Activated T-cell treated with anti-CD3 and anti-CD28 coated beads, Interleukin-2, amount 50 U/mL, for 48 hours (primary cell): ENCODE measurements at places on chromosomes 12 and 14.

DNA sequence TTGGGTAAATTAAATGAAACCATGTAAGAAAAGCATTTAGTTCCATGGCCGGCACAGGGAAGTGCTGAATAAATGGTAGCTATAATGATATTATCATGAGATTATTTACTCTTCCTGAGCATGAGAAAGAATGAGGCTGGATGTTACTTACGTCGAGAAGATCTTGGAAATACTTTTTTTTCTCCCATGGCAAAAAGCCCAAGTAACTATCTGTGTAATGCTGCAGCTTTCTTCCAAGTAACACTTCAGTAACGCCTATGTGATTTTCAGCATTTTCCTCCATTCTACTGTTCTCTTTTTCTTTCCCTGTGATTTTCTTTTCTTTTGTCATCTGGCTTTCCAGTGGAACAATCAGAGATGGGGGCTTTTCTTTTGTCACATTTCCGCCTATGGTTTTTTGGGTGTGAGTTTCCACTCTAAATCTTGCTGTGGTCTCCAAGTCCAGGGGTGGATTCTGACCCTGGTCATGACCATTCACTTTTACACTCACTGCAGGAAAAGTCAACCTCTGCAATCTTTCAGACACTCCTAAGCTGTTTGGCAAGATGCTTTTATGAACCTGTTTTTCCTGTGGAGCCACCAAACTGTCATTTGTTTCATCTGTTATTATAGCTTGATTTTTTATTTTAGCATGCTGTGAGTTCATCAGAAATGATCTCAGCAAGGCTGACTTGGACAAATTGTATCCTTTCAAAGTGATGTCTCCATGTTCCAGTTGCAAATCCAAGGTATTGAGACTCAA lies 25.0 kb upstream of the SYCP3 start:
- DNase-seq, result no peak

DNA sequence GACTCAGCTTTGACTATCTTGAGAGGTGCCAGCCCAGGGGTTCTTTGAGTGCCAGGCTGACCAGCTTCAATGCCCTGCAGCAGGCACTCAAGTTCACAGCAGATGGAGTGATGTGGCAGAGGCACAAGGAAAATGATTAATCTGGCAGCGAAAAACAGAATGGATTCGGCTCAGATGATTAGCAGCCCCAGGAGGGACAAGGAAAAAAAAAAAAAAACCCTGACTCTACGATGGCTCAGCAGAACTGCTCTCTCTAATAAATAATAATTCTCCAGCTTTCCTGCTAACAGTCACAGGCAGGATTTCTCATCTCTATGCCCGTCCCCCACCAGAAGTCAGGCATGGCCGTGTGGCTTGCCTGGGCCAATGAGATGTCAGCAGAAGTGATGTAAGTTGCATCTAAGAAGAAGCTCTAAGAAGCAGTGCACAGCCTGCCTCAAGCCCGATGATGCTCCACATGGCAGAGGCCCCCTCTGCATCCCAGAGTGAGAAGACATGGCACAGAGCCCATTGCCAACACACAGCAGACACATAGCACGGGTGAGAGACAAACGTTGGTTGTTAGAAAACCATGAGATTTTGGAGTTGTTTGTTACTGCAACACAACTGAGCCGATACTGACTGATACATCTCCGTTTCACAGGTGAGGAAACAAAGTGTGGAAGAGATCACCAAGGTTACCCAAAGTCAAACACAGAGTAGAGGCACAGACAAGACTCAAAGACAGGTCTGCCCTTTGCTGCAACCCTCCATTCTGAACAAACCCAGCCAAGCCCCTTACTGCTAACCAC lies 111.0 kb downstream of the SCARB1 start:
- no peak for DNase-seq

GRCh38 chr12:111425655-111426054 lies 19.9 kb downstream of the SH2B3 start:
- no peak for DNase-seq

- no peak for DNase-seq
Measured at GRCh38 chr12:6049587-6049986, 74.9 kb downstream of the VWF start.

- no peak for DNase-seq
Measured at GRCh38 chr14:65042731-65043372, 56.2 kb downstream of the FNTB start.

DNA sequence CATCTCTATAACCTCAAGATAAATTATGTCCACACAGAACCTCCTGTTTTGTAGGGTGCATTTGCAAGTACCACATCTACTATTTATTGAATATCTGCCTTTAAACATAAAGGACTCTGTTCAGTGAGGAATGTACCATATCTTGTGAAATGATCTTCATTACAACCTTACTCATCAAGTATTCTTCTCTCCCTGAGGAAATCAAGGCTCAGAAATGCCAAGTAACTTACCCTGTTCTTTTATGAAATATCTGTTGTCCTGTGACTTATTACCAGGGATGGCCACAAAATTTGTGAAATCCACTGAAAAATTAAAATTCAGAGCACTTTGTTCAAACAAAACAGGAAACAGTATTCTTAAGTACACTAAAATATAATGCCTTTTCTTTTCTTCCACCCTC lies 366.7 kb downstream of the GALC start:
- no peak for DNase-seq

DNA sequence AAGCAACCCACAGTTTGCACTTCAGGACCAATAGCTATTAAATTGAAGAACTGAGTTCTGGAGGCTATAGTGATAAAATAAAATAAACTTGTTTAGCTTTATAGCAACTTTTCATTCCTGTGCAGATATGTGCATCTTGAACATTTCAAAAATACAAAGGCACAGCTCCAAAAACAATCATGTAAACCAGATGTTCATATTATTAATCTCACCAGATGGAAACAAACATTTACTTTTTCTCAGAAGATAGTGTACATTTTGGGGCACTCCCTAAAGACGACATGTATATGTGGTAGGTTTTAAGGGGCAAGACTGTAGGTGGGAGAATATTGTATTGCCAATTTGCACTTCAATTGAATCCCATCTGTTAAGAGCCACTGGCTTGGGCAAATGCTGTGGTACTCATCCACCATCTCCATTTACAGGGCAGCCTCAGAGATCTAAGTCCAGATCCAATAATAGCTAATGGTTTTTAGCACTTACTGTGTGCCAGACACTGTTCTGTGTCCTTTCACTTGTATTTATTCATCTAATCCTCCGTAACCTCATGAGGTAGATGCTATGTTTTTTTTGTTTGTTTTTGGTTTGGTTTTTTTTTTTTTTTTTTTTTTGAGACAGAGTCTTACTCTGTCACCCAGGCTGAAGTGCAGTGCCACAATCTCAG lies 49.1 kb downstream of the PTGER2 start:
- no peak for DNase-seq

- no peak for DNase-seq
Measured at GRCh38 chr12:116806845-116807440, 68.8 kb downstream of the RNFT2 start.

DNA sequence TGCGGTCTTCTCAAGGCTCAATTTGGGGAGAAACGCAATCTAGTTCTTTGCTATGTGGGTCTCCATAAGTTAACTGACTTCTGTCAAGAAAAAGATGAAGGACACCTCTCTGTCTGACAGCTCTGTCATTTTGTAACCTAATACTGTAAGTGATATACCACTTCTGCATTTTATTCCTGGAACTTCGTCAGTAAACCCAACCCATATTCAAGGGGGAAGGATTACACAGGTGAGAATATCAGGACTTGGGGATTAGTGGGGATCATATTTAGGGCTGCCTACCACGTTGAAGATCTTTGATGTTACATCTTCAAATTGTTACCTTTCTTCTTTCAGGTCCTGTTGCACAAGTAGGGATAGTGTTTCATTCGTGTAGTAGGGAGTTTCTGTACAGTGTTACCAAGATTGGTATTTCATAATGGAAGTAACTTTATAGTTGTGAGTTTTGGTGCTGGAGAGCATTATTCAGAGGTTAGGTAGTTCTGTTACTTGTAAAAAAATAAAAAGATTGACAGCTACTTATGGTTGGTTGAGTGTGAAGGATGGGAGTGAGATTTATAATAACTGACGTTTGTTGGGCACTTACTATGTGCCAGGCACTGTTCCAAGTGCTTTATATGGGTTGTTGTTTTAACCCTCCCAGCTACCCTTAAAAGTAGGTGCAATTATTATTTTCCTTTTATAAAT lies 1.6 kb downstream of the TMEM260 start:
- DNase-seq, result no peak

GRCh38 chr12:110917467-110917866 lies 2.9 kb downstream of the MYL2 start:
- no peak for DNase-seq

DNA sequence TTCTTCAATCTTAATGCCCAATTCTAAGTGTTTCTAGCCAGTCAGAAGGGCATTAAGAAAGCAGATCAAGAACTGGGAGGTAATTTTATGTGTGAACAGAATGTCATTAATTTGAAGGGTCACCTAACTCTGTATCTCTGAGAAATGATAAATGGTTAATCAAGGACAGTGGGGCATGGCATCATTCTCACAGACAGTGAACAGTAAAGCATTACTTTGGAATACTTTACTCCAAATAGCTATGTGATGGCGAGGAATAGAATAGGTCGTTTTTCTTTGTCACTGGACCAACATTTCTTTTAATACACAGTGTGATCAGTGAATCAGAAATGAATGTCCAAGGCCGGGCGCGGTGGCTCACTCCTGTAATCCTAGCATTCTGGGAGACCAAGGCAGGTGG lies 166.1 kb upstream of the KRR1 start:
- DNase-seq, result no peak

DNA sequence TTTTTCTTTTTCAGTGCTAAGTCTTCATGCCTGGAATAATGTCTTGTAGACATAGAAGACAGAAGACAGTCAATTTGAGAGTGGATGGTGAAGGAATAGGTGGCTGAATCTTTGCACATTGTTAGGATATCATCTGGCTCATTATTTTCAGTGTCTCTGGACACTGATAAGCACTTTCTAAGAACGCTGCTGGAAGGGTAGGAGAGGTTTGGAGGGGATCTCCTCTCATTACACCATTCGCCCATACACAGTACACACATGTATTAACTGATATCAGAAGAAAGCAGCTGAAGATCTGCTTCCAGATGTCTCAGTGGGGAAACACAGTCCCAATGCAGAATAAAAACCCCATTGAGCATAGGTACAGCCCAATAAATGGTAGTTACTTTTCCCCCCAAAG lies 461.1 kb upstream of the DCN start:
- DNase-seq, result no peak

GRCh38 chr14:66378712-66379505 lies 107.3 kb upstream of the CCDC196 start:
- no peak for DNase-seq

GRCh38 chr14:68075382-68076029 lies 255.9 kb downstream of the RAD51B start:
- DNase-seq, result no peak

- DNase-seq, result no peak
Measured at GRCh38 chr12:63078906-63079305, 72.1 kb downstream of the AVPR1A start.

DNA sequence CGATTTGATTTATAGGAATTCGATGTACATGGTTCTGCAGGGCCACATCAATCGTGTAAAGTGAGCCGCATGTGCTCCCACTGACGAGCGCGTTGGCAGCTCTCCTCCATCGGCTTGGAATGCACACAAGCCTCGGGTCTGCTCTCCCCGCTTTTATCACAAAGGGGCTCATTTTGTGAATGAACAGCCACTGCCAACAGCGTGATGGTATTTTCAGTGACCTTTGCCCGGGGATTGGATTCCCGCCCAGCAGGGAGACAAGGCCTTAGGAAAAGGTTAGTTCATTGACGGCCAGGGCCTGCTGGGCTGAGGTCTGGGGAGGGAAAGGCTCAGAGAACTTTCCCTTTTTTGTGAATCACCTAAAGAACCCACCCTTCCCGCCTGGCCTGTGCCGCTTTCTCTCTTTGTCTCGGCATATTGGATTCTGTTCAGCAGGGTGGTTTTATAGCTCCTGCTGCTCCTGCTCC lies 232.1 kb downstream of the MSRB3 start:
- DNase-seq, result no peak

DNA sequence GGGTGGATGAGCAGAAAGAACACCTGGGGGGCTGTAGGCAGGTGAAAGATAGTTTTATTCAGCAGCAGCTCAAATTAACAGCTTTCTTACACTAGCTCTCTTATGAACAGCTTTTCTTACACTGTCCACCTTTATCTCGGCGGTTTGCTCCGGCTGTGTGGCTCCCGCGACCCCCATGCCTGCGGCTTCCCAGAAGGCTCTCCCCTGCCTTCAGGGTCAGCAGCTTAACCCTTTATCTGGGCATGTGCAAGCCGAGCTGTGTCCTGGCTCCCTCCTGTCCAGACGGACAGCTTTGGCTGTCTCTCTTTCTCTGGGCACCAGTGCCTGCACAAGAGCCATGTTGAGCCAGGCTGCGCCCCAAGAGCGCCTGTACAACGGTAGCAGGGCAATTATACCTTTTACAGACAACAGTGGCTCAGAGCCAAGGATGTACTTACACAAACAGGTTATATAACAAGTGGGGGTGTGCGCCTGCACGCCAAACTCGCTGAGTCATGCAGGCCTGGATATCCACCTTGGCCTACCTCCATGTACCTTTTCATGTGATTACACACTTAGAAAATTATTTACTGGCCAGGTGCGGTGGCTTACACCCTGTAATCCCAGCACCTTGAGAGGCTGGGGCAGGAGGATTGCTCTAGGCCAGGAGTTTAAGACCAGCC lies 28.5 kb upstream of the KLHL42 start:
- DNase-seq, result no peak

- DNase-seq, result no peak
Measured at GRCh38 chr12:97805146-97805545, 342.5 kb downstream of the RMST start.

- no peak for DNase-seq
Measured at GRCh38 chr12:41140117-41140516, 48.0 kb upstream of the PDZRN4 start.

- DNase-seq, result no peak
Measured at GRCh38 chr12:132106921-132107320, 37.2 kb downstream of the DDX51 start.

GRCh38 chr12:69106482-69107118 lies 132.8 kb upstream of the CPSF6 start:
- DNase-seq, result no peak

- no peak for DNase-seq
Measured at GRCh38 chr14:59377491-59377890, 87.7 kb downstream of the GPR135 start.

- no peak for DNase-seq
Measured at GRCh38 chr12:99917711-99918402, 66.9 kb downstream of the ANKS1B start.

DNA sequence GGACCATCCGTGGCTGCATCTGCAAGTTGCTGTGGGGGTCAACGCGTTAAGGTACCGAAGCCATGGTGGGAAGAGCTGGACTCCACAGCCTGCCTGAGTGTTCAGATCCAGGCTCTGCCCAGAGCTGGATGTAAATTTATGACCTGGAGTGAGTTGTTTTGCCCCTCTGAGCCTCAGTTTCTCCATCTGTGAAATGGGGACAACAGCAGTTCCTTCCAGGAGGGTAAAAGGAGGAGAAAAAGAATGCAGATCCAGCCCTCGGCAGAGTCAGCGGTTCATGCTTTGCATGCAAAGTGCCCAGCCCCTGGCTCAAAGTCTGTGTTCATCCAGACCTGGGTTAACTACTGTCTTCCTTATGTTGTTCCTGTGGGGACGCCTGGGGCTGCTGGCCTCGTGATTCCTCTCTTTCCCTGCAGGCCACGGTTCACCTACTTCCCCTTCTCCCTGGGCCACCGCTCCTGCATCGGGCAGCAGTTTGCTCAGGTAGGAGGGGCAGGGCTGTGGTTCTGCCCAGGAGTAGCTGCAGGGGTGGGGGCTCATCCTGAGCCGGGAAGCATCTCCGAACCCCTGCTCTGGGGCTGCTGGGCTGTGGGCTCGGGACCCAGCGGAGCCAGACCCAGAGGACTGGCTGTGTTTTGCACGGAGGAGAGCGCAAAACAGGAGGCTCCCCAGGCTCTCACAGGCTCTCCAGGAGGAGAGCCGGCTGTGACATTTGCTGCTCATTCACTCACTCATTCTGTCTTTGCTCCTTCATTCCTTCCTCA lies 41.9 kb downstream of the CYP46A1 start:
- DNase-seq, result no peak
